ENCODE measurements at places on chromosomes 5 and 9.

GRCh38 chr5:14869668-14870164 is 1.9 kb downstream of the ANKH start:
- DNase-seq = peak; percentile 24

- no peak for DNase-seq
Measured at GRCh38 chr5:17184588-17184987, 32.8 kb upstream of the BASP1 start.

DNA sequence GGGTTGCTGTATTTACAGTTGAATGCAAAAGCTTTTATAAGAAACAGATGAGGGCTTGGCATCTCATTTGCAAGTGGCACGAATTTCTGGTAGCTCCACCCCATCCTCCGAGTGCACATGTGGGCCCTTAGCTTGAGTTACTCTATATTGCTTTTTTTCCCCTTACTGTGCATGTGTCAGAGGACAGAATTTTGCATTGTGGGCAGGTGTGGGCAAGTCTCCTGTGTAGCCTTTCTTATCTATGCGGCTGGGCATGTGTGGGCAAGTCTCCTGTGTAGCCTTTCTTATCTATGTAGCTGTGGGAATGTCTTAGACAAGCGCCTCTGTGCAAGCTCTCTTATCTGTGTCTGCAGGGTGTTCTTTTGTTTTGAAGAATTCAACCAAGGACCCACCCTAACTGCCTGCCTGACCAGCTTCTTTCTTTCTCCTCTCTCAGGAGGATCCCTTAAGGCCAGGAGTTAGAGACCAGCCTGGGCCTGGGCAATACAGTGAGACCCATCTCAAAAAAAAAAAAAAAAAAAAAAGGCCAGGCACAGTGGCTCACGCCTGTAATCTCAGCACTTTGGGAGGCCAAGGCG is 34.1 kb upstream of the SIL1 start:
- no peak for DNase-seq

DNA sequence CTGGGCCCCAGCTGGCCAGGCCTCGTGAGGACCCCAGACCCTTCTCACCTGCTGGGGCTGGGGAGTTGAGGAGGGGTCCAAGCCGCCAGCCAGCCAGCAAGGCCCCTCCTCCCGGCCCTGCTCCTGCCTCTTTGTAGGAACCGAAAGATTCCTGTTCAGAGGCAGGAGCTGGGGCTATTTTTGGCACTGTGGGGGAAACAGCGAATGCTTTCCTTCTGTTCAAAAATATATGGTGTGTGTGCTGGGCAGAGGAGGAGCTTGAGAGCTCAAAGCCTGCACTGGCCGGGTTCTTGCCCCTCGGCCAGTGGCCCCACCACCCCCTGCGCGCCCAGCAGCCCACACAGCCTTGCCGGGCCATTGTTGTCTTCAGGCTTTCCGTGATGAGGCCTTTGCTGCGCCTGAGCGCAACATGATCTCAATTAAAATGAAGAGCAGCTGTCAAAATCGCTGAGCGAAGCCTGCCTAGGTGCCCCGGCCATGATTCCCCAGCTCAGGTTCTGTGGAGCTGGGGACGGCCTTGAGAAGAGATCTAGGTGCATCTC is 13.4 kb downstream of the NCS1 start:
- no peak for DNase-seq

DNA sequence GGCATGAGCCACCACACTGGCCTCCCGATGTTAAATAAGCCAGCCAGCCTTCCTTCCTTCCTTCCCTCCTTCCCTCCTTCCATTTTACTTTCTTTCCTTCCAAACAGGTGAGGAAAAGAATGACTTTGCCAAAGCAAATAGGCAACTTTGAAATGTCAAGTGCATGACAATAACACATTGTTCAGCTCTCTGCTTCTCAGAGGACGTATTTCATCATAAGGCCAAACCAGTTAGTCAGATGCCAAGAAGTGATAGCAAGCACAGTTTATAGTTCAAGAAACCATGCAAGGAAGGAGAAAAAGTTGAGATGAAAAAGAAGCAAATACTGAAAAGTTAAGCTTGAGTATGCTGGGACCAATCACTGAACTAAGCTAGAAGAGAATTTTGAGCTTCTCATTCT is 29.5 kb downstream of the POU4F3 start:
- DNase-seq = no peak
